Foreskin melanocyte (primary cell): ENCODE measurements at places on chromosomes 1 and 21.

DNA sequence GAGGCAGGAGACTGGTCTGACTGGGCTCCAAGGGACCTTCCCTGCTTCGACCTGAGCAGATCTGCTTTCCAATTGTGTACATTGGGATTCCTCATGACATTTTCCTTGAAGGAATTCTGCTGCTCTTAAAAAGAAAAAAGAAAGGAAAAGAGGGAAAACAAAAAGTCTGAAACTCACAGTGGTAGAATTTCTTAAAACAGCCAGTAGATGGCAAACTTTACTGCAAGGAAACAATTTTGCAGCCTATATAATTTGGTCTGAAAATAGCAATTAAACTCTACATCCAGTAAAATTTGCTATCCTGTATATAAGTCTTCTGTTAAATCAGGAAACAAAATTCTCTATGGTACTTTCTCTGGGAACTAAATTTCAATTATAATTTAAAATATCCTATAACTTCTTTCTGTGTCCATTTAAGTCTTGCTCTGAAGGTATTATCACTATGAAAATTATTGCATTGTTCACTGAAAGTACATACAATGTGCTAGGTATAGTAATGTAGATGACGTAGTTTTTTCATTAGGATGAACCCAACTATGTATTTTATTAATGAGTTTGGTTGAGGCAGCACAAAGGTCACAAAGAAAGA lies 59.8 kb downstream of the CRB1 start:
- no peak for DNase-seq

DNA sequence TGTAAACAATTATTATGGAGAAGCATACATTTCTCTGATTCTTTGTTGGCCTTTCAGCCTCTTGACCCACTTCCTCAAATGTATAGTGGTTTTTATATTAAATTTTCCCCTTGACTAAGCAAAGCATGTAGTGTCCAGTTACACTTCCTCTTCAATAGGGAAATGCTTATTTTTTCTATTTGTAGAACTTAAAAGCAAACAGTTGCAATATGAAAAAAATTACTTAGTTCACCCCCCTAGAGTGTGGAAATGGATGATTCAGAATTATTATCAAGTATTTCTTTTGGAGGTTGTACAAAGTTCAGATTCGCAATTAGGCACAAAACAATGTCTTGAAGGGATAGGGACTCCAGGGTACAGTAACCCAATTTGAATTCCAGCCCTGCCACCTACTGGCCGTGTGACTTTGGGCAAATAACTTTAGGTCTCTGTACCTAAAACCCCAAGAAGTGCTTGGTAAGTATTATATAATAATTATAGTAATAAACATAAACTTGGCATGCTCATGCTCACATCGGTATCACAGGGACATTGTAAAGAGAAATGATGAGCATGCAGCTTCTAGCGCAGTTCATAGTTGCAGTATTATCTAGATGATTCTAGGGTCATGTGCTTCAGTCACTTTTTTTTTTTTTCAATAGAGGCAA lies 28.6 kb upstream of the IFNGR2 start:
- no peak for DNase-seq

- no peak for DNase-seq
These were observed 29.2 kb upstream of the SLC44A5 start for GRCh38 chr1:75640137-75640536.

- no peak for DNase-seq
These were observed 991 bp downstream of the PYGO2 start for GRCh38 chr1:154960446-154961136.

GRCh38 chr1:119394085-119394484 lies 20.9 kb upstream of the HSD3B2 start:
- DNase-seq, result no peak

DNA sequence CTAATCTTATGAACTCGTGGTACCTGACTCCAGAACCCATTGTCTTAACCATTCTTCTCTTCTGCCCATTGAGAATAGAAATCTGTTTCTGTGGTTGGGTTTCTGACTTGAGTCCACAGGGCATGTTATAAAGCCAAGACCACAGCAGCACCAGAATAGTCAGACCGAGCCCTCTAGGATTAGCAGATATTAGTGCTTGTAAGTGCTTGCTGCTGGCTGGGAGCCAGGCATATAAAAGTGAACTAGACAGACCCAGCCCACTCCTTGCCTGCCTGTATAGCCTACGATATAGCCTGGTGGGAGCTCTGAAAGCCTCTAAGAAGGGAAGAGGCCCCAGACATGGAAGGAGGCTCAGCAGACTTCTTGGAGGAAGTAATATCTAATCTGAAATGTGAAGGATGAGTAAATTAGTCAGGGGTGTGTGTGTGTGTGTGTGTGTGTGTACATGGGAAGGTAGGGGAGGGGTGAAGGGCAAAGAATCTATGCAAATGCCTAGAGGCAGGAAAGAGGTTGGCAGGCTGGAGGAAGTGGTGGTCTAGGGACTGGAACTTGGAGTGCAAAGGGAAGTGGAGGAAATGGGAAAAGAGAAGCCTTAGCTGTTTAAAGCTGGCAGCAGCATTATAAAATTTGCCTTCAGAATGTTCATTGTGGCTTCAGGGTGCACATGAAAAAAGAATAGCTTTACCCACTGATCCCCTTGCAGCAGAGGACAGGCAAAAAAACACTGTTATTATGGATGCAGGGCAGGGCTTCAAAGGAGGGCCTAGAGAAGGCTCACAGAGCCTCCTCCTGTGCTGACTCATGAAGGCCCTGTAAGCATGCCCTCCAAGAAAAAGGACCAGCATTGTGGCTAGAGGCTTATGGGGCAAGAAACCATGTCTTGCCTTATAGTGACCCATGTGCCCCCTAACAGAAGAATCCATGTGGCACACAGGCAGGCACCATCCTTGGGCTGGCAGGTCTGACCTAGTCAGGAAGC lies 169.2 kb downstream of the LMX1A start:
- DNase-seq, result no peak

DNA sequence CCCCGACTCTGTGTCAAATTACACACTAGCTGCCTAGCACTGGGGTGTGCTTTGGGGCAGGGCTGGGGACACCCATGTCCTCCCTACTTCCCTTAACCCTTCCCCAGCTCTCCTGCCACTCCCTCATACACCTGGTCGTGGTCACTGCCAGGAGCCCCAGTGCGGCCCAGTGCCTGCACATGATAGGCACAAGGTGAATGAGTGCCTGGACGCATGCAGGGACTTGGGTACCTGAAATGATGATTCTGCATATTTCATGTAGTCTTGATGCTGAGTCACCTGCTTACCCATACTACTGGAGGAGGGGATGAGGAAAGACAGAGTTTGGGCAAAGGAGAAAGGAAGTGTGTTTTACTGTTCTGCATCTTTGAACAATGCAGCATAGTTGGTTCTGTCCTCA lies 1.5 kb upstream of the VANGL2 start:
- no peak for DNase-seq

GRCh38 chr1:11913291-11913690 lies 12.9 kb downstream of the KIAA2013 start:
- no peak for DNase-seq

GRCh38 chr1:205436776-205437410 lies 15.0 kb upstream of the LEMD1 start:
- no peak for DNase-seq

- no peak for DNase-seq
These were observed 223.7 kb upstream of the AJAP1 start for GRCh38 chr1:4430406-4431365.

GRCh38 chr1:145906954-145907753 lies 2.7 kb downstream of the ITGA10 start:
- DNase-seq, result no peak

- no peak for DNase-seq
These were observed 32.2 kb upstream of the IL20 start for GRCh38 chr1:206833106-206833680.

DNA sequence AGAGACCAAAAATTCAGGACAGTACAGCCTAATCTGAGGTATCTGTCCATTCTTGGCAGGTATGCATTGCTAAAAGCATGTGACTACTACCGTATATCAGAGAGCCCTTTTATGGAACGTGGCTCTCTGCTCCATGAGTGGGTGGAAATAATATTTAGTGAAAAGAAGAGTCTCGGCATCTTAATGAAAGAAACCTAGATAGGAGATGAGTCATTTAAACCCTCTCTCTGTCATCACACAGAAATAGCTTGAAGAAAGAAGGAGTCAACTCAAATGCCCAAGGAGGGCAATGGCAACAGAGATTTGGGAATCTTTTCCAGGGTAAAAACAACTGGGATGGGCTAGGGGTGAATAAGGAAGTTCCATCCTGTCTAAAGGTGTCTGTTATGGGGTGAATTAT lies 528.2 kb downstream of the SMYD3 start:
- DNase-seq, result no peak

GRCh38 chr21:27772816-27773215 lies 805.9 kb upstream of the ADAMTS5 start:
- no peak for DNase-seq

GRCh38 chr1:200260597-200261335 lies 149.1 kb downstream of the ZNF281 start:
- no peak for DNase-seq

- DNase-seq, result no peak
These were observed 78.9 kb upstream of the C1orf174 start for GRCh38 chr1:3978990-3979325.

DNA sequence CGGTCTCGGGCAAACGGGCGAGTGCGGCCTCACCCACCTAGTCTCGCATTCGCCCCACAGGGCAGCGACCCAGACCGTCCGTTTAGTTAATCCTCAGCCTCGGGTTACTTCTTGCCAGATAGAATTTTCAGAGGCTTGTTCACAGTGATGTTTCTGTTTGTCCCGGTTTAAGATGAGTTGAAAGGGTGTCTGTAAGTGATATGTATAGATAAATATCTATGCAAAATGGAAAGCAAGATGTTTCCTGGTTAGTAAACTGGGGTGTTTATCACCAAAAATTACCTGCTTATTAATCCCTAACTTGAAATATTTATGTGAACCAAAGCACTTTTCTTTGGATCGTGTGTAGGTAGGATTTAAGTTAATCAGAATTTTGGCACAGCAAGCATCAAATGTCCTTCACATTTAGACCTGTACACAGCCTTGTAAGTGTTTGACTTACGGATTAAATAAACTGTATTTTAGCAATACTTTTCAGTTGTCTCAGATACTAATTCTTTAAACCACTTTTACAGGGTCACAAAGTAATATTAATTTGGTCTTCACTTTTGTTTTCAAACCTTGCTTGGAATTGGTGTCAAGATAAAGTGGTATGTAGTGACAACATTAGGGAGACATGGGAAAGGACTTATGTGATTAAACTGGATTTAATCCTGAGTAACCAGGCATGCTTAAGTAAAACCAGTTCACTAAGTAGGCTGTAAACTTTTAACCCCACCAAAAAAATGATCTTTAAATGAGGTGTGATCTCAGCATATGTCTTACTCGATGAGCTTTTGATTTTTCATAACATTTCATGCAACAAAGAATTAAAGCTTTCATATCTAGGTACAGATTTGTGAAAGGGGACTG lies 914 bp downstream of the ZNF326 start:
- no peak for DNase-seq

- DNase-seq, result no peak
These were observed 249.3 kb downstream of the ATG4C start for GRCh38 chr1:63033211-63033610.

DNA sequence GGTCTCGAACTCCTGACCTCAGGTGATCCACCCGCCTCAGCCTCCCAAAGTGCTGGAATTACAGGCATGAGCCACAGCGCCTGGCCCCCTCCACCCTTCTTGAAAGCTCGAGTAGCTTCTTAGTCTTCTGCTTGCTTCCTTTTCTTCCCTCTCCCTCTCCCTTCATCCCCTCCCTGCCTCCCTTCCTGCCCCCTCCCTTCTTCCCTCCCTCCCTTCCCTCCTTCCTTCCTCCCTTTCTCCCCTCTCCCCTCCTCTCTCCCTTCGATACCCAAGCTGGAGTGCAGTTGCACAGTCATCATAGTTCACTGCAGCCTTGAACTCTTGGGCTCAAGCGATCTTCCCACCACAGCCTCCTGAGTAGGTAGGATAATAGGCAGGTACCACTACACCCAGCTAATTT lies 11.8 kb downstream of the KHDRBS1 start:
- no peak for DNase-seq

DNA sequence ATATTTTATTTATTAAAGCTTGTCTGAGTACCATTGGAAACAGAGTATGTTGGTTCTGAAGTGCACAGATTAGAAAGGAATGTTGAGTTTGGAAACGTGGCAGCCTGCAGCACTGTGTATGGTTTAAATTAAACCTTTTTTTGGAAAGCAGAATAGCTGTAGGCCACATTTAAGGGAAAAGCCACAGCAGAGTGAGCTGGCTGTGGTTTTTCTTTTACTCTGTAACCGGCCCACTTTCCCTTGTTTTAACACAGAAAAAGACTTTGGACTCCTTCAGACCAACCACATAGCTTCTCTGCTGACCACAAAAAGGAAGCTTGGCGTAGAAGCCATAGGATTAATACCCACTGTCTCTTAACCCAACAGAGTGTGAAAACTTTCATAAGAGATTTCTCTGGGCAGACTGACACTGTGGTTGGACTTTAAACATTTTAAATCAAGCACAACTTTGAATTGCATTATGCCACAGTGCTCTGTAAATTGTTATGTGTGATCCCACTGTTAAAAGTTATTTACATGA lies 75.2 kb downstream of the NFIA start:
- peak; percentile 80 for DNase-seq

GRCh38 chr1:50490640-50491039 lies 67.4 kb upstream of the DMRTA2 start:
- no peak for DNase-seq

- DNase-seq, result no peak
These were observed 10.7 kb downstream of the NKAIN1 start for GRCh38 chr1:31228986-31229385.

GRCh38 chr1:30742963-30743559 lies 14.5 kb downstream of the LAPTM5 start:
- no peak for DNase-seq

DNA sequence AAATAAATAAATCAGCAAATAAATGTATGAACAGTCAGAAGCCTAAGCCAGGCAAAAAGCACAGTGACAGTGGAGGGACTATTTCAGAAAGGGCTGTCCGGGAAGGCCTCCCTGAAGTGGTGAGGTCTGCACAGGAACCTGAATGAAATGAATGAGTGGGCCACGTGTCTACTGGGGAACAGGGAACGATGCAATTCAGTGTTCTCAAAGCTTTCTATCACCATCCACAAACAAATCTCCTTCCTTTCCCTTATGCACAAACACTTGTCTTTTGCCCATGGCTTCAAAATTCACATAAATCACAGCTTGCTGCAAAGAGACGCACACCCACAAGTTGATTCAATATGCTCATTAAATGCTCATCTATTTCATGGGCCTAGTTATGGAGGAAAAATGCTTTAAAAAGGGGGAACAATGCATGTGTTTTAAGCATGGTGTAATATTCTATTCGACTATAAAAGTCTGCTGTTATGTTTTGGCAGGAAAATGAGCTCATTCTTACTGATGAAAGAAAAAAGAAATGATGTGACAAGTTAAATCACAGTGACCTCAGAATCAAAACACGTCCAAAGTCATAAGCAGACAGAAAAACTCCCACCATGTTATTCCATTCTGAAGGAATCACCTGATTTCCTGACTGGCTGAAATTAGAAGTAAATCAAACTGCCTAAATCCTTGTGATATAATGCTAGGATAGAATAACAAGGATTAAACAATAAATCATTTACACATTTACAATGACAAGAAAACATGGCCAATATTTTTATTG lies 21.6 kb downstream of the URB1 start:
- no peak for DNase-seq
